Stimulated activated CD8-positive, alpha-beta memory T cell treated with anti-CD3 and anti-CD28 coated beads, Interleukin-4, amount 100 ng/mL, for 4 hours (primary cell): ENCODE measurements at places on chromosomes 16 and 17.

DNA sequence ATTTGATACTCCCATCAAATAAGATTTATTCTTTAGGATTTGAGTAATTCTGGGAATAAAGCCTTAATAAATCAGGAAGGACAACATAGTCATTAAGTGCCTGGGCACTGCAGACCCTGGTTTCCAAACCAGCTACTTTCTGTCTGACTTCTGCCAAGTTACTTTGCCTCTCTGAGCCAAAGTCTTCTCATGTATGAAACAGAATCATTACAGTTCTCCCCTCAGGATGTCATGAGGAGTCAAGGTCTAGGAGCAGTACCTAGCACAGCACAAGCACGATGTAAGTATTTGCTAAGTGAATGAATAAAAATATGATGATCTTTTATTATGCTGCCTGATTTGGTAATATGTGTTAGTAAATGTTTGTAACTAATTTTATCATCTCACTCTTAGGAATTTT lies 30.4 kb upstream of the HEATR6 start:
- DNase-seq, result no peak

GRCh38 chr17:21524211-21524591 lies 148.0 kb downstream of the KCNJ12 start:
- DNase-seq, result no peak

DNA sequence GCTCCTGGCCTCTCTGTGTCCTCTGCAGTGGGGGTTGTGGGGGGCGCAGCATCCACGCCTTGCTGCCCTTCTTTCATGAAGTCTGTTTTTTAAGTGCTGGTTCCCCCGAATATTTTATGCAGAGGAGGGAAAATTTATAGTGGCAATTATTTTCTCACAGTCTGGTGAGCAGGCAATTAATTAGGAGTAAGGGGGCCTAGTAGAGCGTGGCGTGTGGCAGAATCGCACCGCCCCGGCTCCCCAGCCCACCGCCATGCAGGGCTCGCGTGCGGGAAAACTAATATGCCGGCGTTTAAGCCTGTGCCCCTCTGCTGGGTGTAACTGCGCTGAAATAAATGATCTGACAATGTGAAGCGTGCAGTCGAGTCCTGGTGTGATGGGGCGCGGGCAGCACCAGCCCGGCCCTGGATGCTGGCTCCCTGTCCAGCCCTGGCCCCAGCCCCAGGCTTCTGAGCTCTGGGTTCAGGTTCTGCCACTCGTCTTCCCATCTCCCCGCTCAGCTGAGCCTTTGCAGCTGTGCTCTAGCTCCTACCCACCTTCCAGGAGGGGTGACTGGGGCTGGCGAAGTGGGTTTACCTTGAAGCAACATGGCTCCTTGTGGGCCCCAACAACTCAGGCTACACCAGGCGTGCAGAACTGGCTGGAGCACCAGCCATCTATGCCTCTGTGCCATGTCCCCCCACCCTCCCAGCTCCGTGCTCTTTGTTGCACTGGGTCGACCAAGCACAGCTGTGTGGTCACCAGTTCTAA lies 13.8 kb downstream of the ENGASE start:
- DNase-seq, result no peak

DNA sequence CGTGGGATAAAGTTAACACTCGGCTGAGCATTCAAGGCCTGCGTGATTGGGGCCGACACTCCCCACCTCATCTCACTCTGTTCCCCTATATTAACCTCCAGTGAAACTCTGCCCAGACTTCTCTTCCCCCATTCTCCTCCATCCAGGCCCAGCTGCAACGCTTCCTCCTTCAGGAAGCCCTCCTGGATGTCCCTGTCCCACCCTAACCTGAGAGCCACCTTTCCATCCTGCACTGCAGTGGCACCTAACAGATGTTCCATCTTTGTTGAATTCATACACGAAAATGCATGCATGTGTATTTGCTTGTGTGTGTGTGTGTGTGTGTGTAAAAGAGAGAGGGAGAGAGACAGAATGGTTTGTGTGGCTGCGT lies 32.6 kb upstream of the SBK1 start:
- no peak for DNase-seq

DNA sequence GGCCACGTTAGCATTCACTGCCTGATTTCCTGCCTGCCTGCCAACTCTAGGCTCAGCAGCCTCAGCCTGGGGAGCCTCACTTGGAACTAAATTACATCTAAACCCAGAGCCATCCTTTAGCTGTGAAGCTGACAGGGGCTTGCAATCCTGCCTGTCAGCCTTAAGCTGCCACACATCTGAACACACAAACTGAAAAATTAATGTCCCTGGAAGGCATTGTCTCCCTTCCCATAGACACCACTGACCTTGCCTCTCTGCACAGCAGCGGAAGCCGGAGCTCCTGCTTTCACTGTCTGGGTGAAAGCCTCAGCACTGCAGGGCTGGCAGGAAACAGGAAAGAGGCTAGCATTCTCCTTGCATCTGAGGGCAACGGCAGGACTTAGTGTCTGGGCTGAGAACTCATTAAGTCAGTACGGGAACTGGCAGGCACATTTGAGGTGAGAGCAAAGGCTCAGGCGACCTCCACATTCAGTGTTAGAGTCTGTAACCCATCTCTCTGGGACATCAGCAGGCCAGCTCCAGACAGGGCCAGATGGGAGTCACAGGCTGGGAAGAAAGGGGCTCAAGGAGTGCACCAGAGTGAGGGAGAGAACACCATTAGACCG lies 452.4 kb upstream of the C16orf82 start:
- no peak for DNase-seq

DNA sequence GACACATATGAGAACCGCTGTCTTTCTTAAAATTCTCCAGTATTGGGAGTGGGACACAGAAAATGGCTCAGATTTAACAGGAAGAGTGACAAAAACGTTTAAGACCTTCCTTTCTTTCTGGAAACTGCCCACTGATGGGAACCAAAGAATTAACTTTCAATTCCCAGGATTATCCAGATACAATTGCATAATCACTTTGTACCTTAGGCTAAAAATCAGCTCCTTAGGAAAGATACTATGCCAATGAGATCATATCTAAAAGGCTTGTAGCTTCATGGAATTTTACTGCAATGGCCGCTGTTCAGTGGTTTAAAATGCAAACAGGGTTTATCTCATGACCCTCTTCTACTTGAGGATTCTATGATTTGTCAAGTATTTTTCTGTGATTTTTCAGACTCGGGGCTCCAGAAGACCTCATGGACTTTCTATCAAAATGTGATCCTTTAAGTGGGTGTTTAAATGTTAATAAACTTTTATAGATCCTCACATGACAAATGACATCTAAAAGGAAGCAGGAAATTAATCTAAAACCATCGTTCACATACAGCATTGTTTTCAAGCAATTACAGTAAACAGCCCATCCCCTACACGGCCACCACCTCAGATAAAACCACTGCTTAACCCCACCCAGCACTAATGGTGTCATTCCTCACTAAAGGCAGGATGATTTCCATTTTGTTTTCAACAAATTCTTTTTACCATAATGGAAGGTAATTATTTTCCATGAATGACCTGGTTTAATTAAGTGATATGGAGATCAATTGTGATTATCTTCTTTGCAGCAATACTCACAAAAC lies 31.6 kb upstream of the ERN1 start:
- DNase-seq, result no peak

GRCh38 chr16:27978876-27979275 lies 84.6 kb downstream of the GSG1L start:
- DNase-seq, result no peak

GRCh38 chr17:63113167-63113566 lies 147.1 kb downstream of the TANC2 start:
- DNase-seq, result no peak

GRCh38 chr16:35182043-35182677 lies 1722.7 kb downstream of the TP53TG3F start:
- DNase-seq, result no peak

GRCh38 chr17:47251421-47251940 lies 2.1 kb upstream of the ITGB3 start:
- no peak for DNase-seq

- no peak for DNase-seq
These were observed 7.0 kb upstream of the RBFOX3 start for GRCh38 chr17:79617740-79618382.

DNA sequence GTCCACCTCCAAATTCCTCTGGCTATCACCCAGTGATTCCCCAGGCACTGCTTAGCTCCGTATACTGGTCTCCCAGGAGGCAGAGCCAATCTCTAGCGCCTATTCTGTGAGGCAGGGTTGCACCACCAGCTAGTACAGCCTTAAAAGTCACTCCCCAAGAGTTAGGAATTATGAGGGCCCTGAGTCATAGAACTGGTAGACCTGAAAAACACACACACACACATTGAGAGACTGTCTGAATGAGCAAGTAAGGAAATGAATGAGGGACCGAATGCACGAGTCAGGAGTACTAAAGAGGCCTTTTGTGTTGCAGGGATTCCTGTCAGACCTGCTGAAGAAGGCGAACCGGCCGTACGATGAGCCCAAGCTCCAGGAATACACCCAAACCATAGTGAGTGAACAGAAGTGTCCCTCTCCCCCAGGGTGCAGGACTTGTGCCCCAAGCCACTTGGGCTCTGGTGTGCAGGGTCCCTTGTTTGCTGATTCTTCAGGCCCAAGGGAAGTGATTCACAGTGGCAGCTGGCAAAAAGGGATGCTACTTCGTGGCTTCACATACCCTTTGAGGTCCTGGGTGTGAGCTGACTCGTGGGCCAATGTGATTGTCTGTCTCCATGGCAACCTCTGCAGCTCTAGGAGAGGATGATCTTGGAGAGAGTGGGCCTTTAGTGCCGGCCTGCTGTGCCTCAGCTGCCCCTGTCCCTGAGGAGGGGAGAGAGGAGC lies 24.7 kb downstream of the CALB2 start:
- DNase-seq, result no peak

DNA sequence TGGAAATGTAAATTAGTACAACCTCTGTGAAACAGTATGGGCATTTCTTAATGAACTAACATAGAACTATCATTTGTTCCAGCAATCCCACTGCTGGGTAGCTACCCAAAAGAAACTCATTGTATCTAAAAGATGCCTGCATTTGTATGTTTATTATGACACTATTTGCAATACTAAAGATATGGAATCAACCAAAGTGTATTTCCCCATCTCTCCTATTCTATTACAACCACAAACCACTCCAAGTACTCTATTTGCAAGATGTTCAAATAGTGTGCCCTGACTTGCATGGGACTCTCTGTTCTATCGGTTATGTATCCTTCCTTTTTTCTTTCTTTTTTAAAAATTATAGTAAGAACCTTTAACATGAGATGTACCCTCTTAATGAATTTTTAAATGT lies 845.2 kb downstream of the CDH11 start:
- no peak for DNase-seq

- DNase-seq, result no peak
These were observed 13.0 kb downstream of the CA10 start for GRCh38 chr17:52145476-52145875.

DNA sequence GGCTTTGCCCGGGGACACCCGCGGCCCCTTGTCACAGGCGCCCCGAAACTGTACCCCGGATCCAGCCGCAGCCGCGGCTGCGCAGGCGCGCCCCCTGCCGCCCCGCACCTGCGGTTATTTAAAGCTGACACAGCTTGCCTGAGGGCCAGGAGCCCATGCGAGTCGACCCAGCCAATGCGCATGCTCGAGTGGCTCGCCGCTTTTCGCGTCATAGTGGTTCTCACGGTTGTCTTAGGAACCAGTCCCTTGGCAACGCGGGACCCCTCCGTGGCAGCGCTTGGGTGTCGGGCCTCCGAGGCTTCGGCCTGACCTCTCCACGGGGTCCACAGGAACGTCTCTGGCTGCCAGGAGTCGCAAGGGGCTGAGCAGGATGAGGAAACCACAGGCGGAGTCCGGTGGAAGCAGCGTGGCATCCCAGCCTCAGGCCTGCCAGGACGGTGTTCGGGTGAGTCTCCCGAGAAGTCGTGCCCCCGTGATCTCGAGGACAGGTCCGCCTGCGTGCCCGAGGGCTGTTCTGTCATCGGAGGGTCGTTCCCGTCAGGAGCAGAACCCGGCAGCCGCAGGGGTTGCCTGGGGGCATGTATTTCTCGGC lies 716.9 kb downstream of the KCNJ18 start:
- no peak for DNase-seq

- no peak for DNase-seq
These were observed 30.9 kb downstream of the SLC6A2 start for GRCh38 chr16:55686671-55687070.

- no peak for DNase-seq
These were observed 24.9 kb downstream of the KCNJ16 start for GRCh38 chr17:70099884-70100283.

DNA sequence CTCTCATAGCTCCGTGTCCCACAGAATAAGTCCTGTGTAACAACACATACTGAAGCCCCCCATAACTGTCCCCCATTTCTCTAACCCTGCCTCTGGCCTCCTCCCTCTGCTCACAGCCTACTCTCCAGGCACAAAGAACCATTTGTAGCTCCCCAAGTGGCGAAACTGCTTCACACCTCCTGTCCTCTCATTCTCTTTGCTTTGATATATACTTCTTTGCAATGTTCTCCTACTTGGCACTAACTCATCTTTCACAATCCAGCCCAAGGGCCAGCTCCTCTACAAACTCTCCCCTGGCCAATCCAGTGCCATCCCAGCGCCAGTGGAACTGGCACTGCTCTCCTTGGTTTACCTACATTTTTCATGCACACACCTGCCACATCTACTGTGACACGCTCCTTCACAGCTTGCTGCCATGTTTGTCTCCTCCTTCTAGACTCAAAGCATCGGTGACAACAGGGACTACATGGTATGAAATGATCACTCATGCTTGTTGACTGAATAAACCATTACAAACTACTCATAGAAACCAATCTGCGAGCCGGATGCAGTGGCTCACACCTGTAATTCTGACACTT lies 12.8 kb downstream of the CYTH1 start:
- no peak for DNase-seq

DNA sequence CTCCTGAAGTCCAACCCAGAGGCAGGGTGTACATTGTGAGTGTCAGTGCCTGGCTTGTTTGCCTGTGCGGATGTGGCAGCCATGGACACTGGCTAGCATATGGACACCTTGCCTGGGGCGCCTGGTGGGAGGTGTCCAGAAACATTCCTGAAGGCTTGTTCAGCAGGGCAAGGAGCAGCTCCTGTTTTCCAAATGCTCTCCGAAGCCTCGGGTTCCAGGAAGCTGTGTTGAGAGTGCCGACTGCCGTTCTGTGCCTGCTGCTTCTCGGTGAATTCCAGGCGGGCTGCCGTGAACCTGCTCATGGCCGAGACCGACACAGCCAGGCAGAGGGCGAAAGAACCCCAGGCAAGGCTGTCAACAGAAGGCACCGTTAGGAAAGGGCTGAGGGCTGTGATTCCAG lies 10.9 kb upstream of the DHRS7C start:
- no peak for DNase-seq

- DNase-seq, result no peak
These were observed 41.6 kb downstream of the SNX11 start for GRCh38 chr17:48148854-48149786.
